Posterior vena cava (tissue), 2 donors: ENCODE measurements at places on chromosomes 3 and 15. TPM values are rescaled to one million over a fixed set of nuclear protein-coding genes. Genes with fewer than 3 reads are reported as not detected.

DNA sequence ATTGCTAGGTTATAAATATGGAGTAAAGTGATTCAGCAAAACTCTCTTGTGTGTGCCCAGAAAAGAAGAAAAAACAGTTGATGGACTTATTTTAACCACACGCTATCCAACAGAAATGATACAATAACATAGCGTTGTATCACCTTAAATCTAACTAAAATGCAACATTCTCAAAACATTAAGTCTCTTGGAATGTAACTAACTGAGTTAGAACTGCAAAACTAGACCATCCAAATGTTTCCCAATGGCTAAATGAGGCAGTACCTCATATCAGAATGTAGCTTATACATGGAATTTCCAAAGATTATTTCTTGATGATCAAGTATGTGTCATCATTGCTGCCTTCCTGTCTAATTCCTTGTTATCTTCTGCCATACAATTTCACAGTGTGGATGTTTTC, 187.9 kb downstream of the CNTN3 start:
- DNase-seq = no peak

- peak; percentile 73 for DNase-seq
Measured at GRCh38 chr15:41578736-41579383, 19.8 kb downstream of the TYRO3 start.

DNA sequence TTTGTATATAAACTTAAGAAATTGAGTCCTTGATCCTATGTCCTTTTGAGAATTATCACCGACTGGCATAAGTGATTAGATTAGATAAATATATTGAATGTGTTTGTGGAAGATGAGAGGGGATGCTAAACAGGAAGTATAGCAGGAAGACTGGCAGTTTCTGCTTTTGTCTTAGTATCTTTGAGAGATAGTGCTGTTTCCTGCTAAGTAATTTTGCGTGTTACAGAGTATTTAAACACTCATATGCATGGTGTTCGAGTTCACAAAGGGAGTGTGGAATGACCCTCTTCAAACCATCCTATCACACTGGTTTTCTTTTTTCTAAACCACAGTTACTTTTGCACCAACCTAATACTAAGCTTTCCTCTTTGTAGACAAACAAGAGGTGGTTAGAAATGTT, 106.0 kb downstream of the KLHL25 start:
- no peak for DNase-seq

DNA sequence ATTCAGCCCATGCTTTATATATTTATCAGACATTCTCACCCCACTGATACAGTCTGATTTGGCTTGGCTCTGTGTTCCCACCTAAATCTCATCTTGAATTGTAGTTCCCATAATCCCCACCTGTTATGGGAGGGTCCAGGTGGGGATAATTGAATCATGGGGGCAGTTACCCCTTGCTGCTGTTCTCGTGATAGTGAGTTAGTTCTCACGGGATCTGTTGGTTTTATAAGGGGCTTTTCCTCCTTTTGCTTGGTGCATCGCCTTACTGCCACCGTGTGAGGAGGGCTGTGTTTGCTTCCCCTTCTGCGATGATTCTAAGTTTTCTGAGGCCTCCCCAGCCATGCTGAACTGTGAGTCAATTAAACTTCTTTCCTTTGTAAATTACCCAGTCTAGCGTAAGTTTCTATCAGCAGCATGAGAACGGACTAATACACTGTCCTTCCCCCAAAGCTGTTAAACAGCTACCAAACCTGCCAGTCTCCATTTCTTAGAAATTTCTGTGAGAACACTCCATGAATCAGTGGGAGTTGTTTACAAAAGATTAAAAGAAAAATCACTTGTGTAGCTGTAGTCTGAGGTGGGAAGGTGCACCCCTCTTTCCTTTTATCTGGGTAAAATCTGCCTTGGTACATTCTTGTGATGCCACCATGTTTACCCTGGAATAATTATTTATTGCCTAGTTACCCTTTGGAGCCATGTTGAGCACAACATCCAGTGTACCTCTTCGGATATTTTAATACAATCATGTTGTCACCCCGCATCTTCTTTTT, 160.5 kb downstream of the THSD4 start:
- no peak for DNase-seq

DNA sequence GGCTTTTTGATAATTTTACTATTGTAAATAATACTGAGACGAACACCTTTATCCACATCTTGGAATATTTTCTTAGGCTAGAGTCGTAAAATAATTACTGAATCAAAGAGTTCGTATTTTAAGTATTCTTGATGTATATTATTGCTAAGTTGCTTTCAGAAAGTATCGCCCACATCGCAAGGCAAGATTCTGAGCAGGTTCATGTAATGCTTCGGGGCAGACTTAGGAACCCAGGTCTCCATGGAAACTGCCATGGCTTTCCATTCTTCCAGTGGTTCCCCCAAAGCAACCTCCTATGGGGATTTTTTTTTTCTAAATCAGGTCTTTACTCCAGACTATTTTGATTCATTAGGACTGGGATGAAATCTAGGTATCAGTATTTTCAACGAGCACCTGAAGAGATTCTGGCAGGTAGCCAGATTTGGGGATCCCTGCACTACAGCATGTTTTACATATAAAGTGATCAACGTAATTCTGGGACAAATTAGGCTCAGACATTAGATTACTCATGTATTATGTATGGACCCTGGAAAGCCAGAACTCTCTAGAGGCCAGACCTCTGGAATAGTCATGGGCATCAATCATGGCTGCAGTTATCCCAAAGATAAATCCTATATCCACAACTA, 86.5 kb downstream of the B3GNT5 start:
- DNase-seq = no peak

GRCh38 chr15:89671687-89672086, 7.5 kb downstream of the PLIN1 start:
- DNase-seq = no peak

The NR1I2 gene
- not detected for total RNA-seq

DNA sequence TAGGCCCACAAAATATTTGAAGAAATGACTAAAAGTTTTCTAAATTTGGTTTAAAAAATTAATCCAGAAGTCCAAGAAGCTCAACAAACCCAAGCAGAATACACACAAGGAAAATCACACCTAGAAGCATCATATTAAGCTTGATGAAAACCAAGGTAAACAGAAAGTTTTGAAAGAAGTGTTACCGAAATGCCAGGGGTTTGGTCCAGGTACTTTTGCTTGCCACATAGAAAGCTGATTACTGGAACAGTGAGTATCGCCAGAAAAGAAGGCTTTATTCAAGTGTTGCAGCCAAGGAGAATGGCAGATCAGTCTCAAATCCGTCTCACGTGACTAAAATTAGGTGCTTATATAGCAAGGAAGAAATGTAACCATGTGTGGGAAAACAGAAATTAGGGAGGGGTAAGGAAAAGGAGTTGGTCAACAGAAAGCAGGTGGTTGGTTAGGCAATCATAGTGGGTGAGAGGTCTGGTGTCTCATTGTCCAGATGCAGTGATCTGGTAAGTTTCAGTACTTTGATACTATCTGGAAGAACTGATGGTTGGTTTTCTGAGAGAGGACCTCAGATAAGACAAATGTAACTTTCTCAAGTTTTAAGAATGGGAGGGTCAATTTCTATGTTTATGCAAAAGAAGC, 96.9 kb upstream of the MYRIP start:
- DNase-seq = no peak

The ZNF80 gene
- not detected for total RNA-seq

DNA sequence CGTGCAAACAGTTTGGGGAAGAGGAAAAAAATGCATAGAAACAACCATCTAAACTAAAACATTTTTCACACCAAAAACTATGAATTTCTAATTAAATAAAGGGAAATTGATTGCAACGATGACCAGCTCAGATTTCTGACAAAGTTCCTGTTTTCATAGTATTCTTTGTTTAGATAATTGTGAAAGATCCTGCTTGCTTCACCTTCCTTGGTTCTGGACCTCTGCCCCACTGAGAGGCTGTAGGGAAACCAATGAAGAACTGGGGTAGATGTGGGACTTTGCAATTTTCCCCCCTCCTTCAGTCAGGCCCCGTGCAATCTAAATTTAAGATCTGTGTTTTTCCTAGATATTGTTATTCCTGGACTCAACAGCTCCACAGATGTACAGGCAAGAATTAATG, 13.8 kb upstream of the TEX264 start:
- no peak for DNase-seq

The MIX23 gene
- 16.3 TPM for total RNA-seq

- DNase-seq = no peak
Measured at GRCh38 chr3:167899093-167899492, 163.6 kb downstream of the SERPINI1 start.

The DNAH1 gene
- 9.4 TPM for total RNA-seq
